ENCODE measurements at places on chromosomes 1 and 21.
A peak's percentile ranks its signal among the peaks of the same experiment; 100 is the strongest.

- DNase-seq, result no peak
Measured at GRCh38 chr1:209038735-209039134, 544.8 kb upstream of the CAMK1G start.

GRCh38 chr1:185062710-185063370, 17.5 kb downstream of the RNF2 start:
- DNase-seq, result no peak

DNA sequence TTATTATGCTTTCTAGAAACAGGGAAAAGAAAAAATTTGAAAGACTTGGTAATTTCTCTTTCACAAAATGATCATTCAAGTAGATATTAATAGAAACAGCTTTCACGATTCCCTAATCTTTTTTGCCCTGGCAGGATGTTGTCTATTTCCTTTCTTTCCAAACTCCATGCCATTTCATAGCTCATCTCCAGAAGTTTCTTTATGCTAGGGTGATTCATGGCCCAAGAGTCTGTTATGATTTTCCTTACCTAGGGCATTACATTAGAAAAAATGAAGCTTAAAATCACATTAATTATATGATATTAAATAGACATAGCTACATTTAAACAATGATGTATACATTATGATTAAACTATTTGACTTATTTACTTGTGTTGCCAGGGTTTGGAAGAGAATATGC, 762.1 kb downstream of the LTN1 start:
- peak; percentile 47 for DNase-seq

GRCh38 chr1:3297756-3298155, 156.7 kb upstream of the ARHGEF16 start:
- no peak for DNase-seq

GRCh38 chr21:38383411-38384237, 114.7 kb downstream of the ERG start:
- no peak for DNase-seq

DNA sequence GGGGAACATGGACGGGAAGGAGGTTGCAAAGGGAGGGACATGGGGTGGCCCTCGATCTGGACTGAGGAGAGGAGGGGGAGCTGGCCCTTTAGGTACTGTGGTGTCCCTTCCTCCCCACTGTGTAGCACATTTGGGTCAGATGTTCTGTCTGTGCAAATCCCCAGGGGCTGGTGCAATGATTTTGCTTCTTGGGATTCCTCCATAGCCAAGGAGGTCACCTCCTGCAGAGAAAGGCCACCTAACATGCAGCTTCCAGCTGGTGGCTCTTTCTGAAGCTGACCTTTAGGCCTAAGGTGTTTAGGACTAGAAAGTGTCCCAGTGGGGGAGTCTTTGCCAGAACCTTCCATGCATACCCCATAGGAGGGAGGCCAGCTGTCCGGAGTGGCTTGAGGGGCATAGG, 9.0 kb upstream of the MYOM3 start:
- no peak for DNase-seq

DNA sequence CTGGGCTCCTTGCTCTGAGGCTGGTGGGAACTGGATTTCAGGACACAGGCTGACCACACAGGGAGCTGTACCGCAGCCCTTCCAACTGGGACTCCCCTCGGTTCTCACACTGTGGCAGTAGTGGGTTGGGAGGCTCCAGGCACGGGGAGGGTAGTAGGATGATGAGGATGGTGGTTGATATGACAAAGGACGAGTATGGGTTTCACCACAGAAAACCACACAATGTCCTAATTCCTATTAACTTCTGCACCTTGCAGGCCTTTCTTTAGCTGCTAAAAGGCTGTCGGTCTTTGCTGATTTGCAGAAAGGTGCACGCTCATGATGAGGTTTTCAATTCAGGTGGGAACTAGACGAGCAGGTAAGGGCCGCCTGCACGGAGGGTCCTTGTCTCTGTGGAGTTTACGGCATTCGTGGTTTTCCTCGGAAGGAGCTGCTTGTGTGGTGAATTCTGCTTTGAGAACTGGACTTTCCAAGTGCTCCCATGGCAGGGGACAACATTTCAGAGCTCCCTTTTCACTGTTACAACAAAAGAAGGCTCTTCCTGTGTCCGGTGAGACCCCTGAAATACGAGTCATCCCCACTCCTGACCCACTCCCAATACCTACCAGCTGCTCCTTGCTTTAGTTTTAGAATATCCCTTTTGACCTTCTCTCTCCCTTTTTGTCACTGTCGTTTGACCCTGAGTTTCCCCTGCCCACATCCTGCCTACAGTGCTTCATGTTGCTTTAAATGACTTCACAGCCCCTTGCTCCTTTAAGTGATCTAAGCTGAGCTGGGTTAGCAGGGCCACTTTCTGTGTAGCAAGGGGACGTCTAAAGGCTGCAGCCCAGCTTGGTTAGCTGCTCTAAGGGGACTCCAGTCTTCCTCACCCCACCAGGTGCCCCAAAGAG, 125.1 kb downstream of the MRPS6 start:
- no peak for DNase-seq

- no peak for DNase-seq
Measured at GRCh38 chr1:151839457-151840403, at the start of gene C2CD4D. Gene C2CD4D (minus strand): TSS chr1:151839820. CDS start chr1:151838989, 831 bp downstream.

DNA sequence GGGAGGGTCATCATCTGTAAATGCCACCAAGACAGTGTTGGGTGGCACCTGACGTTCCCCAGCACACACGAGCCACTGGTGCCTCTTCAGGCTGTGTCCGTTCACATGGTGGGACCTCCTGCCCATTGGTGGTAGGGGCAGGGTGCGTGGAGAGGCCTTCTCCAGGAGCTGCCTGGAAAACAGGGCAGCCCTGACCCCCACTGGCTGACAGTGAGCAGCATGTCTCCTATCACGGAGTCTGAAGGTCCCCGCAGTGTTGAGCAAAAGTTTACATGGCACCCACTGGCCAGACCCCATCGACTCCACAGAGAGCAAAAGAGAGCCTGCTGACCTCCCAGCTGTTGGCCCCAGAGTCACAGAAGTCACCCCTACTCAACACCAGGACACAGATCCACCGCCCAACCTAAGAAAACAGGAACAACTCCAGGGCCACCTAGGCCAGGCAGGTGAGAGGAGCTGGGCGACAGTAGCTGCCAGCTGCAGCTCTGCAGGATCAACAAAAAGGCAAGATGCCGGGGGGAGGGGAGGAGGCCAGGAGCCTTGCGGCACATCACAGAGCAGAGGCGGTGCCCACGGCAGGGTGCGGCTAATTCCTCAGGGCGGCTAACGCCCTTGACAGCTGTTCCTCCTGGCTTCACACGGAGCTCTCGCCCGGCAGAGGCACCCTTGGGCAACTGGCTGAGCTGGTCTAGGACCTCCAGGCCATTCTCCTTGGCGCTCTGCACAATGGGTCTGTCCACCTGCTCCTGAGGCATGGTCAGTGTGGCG, 14.4 kb upstream of the IFI6 start:
- DNase-seq, result no peak

DNA sequence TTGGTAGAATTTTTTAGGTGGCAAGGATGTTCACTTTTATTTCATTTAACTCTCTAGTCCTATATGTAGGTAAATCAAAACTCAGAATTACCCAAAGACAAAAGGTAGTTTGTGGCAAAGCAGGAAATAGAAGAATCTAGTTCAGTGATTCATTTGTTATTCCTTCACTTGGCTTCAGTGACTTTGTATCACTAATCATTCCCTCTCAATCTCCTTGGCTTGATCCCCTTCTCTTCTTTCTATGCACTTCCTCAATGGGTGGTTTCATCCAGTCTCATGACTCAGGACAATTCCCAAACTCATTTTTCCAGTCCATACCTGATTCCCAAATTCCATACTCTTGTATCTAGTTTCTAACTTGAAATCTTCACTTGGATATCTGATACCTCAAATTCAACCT, 64.9 kb downstream of the PRKACB start:
- peak; percentile 0 for DNase-seq

DNA sequence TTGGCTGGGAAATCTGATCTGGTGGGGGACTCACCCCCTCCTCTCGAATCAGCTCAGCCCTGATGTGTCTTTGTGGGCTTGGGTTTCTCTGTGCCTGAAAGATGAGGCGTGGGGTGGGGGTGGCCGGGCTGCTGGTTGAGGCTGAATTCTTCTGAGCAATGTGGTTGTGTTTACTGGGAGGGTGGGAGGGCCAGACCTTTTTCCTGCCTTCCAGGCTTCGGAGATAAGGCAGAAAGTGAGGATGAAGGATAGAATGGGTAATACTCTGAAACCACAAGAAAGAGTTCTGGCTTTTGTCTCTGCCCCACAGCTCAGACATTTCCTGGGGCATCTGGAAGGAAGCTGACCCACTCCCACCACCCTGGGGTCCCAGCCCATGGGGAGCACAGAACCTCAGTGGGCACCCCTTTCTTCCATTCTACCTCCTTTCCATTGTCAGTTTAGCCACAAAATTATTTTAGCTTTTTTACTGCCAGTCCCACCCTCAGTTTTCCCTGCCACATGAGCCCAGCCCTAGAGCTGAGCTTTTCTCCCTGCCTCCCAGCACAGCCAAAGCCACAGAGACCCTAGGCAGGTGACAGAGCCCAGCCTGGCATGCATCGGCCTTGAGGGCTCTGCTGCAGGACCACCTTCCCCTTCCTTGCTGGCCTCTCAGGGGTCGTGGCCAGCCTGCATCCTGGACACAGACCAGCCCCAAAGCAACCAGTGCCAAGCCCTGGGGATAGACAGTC, 11.2 kb downstream of the ALX3 start:
- peak; percentile 60 for DNase-seq

DNA sequence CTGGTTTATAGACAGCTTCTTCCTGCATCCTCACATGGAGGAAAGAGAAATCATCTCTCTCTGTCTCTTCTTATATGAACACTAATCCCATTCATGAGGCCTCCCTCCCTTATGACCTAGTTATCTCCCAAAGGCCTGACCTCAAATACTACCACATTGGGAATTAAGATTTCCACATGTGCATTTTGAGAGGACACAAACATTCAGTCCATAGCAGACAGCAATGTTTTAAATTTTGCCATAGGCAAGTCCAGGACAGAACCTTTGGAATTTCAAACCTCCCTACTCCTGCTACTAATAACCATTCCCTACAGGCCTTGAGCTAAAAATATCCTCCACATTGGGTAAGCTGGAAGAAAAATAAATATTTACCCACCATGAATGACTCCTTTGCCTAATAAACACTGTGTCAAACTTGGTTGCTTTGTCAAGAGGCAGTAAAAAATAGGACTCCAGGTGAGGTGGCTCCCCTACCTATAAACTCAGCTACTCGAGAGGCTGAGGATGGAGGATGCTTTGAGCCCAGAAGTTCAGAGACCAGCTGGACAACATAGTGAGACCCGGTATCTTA, 113.7 kb downstream of the ZNF281 start:
- peak; percentile 38 for DNase-seq

GRCh38 chr1:204127597-204128242, 24.1 kb downstream of the ETNK2 start:
- DNase-seq, result peak; percentile 85

DNA sequence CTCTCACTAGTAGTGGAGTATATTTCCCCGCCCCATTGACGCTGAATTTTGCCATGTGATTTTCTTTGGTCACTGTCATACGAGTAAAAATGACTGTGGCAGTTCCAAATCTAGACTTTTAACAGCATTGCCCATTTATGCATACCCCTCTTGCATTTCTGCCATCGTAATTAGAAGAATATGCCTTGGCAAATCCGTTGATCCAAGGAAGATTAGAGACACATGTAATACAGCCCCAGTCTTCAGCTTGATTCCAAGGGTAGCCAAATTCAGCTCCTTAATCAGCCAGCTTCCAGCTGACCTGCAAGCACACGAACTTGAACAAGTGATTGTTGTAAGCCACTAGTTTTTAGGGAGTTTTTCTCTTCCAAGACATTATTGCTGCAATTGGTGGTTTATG, 290.3 kb upstream of the ADAMTS5 start:
- no peak for DNase-seq

DNA sequence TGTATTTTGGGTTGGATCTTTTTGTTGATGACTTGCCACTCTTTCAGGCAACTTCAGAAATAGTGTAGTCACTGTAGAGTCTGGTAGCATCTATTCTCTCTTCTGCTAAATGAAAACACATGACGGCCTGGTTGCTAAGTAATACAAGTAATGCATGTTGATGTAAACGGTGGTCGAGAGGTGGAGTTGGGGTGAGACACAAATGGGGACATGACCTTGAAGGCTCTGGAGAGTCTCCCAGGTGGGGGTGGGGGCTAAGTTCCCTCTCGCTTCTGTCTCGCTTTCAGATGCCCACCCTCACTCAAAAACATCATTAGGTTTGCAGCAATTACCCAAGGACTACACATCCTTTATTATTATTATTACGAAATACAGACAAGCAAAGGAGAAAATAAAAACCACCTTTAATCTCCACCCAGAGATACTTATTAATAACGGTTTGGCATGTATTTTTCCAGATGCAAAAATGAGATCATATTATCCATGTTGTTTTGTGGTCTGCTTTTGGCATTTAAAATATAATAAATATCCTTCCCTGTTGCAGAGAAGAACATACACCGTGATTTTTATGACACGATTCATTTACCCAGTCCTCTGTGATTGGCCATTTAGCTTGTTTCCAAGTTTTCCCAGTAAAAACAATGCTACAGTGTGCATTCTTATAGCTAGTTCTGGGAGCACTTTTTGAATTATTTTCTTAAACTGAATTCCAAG, 138.1 kb downstream of the MIS18A start:
- DNase-seq, result peak; percentile 78

GRCh38 chr1:97066860-97067259, 345.3 kb downstream of the PTBP2 start:
- peak; percentile 35 for DNase-seq

DNA sequence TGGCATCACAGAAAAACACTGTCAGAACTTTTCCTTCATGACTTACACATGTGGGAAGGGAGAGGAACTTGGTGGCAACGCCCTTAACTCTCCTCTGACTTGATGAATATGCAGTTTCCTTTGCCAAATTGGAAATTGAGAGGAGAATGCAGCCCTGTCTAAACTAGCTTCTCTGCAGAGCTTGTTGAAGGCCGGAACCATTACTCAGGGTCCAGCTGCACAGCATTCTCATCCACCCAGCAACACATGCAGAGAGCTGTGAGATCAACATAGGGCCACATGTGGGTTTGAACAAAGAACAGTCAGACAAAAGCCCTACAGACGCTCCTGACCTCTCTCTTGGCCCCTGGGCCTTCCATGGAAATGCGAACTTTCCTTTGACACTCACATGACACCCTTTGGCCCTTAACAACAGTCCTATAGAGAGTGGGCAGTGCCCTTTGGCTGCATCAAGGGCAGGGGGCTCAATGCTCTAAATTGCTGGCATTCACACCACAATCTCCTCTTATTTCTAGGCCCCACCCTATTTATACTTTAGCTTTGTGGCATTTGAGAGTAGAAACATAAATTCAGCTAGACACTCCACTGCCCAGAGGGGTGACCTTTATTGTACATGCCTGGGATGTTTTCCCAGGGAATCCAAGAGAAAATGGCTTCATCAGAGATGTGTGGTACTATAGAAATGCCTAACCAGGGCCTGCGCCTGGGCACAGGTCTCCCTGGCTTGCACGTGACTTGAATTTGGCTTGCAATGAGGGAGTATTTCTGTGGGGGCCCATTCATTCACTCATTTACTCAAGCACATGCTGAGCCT, 64.4 kb downstream of the CDC7 start:
- peak; percentile 57 for DNase-seq

DNA sequence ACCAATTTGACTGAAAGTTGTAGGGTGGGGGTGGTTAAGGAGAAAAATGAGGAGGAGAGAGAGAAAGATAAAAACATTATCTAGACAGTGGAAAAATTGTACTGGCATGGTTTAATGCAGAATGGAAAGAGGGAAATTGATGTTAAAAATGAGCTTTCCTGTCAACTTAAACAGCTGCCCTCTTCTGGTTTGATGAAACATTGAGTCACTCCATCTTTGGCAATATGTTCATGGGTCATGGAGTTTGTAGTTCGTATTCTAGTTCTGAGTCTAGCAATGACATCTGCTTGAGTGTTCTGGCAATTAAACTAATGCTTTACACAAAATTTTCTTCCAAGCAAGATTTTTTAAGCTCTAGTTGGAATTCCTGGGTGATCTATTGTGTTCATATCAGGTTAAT, 9.6 kb downstream of the ZNF648 start:
- DNase-seq, result no peak

Measured in fibroblast of skin of right quadriceps (primary cell).